ENCODE measurements at places on chromosomes 7 and 10.

DNA sequence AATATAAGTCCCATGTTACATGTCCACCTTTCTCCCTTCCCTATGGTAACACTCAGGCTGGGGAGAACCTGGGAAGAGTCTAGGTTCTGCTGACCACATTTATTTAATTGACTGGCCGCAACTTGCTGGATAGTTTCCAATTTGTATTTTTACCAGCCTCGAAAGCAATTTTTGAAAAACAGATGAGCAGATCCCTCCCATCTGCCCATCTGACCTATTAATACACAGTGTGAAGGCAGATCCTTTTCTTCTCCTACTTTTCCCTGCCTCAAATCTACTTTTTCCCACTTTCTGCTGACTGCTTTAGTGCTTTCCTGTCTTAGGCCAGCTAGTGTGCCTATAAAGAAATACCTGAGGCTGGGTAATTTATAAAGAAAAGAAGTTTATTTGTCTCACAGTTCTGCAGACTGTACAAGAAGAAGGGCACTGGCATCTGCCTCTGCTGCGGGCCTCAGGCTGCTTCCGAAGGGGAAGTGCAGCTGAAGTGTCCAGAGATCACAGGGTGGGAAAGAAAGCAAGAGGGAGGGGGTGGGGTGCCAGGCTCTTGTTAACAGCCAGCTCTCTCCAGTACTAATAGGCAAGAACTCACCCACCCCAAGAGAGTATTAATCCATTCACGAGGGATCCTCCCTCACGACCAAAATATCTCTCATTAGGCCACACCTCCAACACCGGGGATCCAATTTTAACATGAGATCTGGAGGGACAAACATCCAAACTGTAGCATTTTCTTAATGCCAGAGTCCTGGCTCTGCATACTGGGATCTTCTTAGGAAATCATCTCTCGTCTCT lies 336.0 kb upstream of the IGFBP3 start:
- no peak for DNase-seq

DNA sequence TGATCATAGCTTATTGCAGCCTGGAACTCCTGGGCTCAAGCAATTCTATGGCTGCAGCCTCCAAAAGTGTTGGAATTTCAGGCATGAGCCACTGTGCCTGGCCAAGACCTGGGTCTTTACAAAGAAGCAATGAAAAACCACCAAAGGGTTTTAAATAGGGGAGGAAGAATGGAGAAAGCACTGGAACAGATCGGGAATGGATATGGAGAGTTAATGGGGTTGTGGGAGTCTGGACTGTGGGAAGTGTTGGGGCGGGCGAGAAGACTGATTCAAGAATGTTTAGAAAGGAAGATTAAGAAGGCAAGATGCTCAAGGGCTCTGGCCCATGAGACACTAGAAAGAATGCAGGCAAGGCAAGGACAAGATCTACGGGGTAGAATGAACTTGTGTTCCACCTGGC lies 98.5 kb downstream of the CARD11 start:
- DNase-seq, result no peak

DNA sequence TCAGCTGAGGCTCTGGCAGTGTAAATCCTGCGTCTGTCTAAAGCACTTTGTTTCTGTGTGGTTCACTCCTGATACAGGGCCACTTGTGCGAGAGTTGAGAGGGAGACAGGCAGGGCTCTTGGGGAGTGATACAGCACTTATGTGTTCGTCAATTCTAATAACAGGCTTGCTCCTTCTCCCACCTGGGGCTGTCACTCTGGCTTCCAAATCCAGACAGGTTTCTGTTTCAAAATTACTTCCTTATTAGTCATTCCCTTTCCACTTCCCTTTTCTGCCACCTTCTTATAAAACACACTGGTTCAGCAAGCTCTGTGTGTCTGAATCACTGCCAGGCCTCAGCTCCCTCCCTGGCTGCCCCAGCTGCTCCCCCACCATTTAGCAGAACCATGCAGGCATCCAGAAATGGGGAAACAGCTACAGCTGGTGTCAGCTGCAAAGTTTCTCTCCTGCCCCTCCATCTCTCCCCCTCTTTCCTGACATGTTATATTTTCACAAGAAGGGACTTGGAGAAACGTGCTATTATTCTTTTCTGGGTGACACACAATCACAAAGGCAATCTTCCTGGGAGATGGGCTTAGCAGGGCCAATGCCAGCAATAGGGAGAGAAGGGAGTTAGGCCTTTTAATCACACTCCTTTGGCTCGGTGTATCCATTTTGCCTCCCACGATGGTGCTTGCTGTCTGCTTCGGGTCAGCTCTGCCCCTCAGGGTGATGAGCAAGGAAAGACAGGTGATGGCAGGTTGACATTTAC lies 58.4 kb upstream of the ZNRF2 start:
- no peak for DNase-seq

DNA sequence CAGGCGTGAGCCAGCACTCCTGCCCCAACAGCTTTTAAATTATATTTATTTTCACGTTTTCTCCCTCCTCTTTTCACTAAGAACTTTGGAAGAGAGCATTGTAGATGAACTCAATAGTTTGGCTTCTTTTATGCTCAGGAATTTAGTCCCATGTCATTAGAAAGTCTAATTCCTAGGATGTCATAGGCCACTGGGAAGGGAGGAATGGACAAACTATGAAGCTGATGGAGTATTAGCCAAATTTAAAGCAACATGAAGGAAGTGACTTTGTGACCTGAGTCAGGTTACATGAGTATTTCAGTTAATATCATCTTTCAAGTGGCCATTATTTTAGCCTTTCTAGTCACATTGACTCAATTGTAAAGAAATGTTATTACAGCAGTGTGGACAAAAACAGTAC lies 18.0 kb upstream of the OPN4 start:
- no peak for DNase-seq
